ENCODE measurements at places on chromosomes 16 and 17.

GRCh38 chr17:72590882-72591281 is 470.1 kb downstream of the SOX9 start:
- no peak for DNase-seq

GRCh38 chr17:61018938-61019337 is 341.3 kb downstream of the BCAS3 start:
- no peak for DNase-seq

DNA sequence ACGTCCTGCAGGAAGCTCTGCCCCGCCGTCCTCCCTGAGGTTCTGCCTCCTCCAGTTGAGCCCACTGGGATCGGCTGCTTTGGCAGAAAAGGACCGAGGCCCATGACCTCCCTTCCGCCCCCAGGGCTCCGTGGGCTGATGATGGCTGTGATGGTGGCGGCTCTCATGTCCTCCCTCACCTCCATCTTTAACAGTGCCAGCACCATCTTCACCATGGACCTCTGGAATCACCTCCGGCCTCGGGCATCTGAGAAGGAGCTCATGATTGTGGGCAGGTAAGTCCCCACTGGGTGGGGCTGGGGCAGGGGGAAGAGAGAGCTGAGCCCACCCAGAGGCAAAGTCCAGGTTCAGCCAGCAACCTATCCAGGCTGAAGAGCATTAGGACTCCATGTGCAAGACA is 61.1 kb downstream of the SLC5A11 start:
- DNase-seq: no peak

DNA sequence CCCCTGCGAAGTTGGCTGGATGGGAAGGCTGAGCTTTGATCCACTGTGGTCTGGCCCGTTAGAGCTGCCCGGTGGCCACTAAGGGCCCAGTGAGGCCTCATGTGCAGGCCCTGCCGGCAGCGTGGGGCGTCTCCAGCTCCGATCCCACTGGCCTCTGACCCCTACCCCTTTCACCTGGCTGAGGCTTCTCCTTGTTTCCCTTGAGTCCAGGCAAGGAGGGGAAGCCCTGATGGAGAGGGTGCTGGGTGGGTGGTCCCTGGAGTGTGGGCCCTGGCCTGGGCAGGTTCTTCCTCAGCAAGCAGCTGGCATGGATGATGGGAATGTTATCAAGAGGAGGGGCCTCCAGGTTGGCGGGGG is 356.8 kb downstream of the SEC14L1 start:
- no peak for DNase-seq

- DNase-seq: no peak
Measured at GRCh38 chr16:54270711-54271110, 15.9 kb downstream of the IRX3 start.

- DNase-seq: no peak
Measured at GRCh38 chr16:83159049-83159448, 532.3 kb downstream of the CDH13 start.

All from HEK293T (cell line).